ENCODE measurements at places on chromosomes 12 and 14. TPM values are rescaled to one million over a fixed set of nuclear protein-coding genes. Genes with fewer than 3 reads are reported as not detected.

DNA sequence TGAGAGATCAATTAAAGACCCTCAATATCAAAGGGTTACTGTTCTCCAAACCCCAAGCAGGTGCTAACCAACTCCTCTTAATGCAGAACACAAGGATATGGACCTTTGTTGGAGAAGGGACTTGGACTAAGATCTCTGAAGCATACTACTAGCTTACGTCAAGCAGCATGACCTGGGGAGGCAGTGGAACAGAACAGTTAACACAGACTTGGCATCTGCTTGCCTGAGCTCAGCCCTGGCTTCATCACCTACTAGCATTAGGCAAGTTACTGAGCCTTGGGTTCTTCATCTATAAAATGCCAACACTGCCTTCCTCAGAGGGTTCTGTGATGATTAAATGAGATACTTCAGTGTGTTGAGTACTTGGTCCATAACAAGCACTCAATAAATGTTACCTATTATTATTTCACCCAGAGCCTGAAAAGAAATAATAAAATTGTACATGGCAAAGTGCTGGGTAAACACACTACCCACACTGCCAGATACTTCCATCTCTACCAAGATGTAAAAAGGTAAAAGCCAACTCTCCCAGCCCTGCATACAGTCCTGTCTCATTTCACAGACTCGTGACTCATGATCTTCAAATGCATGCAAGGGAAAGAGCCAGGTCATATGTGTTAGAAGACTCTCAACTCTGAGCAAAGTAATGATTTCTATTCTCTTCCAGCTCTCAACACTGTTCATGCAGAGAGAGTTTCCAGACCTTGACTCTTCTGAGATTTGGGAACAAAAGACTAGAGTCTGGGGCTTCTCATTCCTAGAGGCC, 39.7 kb downstream of the FMNL3 start:
- H3K36me3 ChIP-seq, result peaks cover 35% of the 10 kb centered on the region
- peaks cover 88% of the 10 kb centered on the region for H3K4me1 ChIP-seq
- H3K4me3 ChIP-seq, result peak overlapping the region; percentile 40
- DNase-seq, result no peak

- H3K27ac ChIP-seq, result no peak overlapping the region
- no peak for DNase-seq
- H3K27me3 ChIP-seq, result peaks cover 1% of the 10 kb centered on the region
- peaks cover 18% of the 10 kb centered on the region for H3K4me1 ChIP-seq
- no peaks in the 10 kb centered on the region for H3K36me3 ChIP-seq
Measured at GRCh38 chr12:3964439-3964838, 91.2 kb upstream of the PARP11 start.

- H3K27me3 ChIP-seq, result peaks cover 7% of the 10 kb centered on the region
- H3K4me3 ChIP-seq, result no peak overlapping the region
- H3K36me3 ChIP-seq, result no peaks in the 10 kb centered on the region
- no peak overlapping the region for H3K27ac ChIP-seq
Measured at GRCh38 chr12:49865782-49866135, 22.9 kb upstream of the BCDIN3D start.

DNA sequence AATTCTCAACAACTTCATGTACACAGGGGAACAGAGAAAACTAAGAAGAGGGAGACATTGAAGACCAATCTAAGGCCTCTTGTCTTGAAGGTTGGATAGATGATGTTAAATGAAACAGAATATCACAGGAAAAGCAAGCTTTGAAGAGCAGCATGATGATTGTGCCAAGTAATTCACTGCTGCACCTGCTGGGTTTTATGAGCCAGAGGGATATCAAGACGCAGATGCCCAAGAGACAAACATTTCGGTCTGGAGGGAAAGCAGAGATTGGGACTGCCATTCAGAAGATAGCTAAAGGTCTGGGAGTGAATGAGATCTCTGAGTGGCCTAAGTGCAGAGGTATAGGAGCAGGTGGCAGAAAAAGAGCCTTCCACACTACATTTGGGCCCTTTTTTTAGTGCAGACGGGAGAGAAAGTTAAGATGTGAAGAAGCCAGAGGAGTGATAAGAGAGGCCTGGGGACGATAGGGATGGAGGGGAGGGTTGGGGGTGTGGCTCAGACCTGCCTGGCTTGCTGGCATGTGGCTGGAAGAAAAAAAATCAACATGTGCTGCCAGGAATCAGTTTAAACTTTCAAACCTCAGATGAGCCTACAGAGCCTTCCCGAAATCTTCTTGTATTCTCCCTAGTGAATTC, 200.6 kb downstream of the AEBP2 start:
- no peak overlapping the region for H3K27ac ChIP-seq
- H3K4me1 ChIP-seq, result no peaks in the 10 kb centered on the region
- peaks cover 2% of the 10 kb centered on the region for H3K27me3 ChIP-seq
- H3K4me3 ChIP-seq, result no peak overlapping the region
- H3K36me3 ChIP-seq, result no peaks in the 10 kb centered on the region
- DNase-seq, result no peak

GRCh38 chr12:121911824-121912585, 6.4 kb upstream of the CFAP251 start:
- H3K4me1 ChIP-seq, result peaks cover 16% of the 10 kb centered on the region
- H3K36me3 ChIP-seq, result peaks cover 35% of the 10 kb centered on the region
- peak overlapping the region; percentile 20 for H3K27ac ChIP-seq
- DNase-seq, result no peak
- H3K4me3 ChIP-seq, result no peak overlapping the region

GRCh38 chr14:22981876-22982476, 375 bp downstream of the AJUBA start:
- peak overlapping the region; percentile 34 for H3K4me3 ChIP-seq
- peaks cover 9% of the 10 kb centered on the region for H3K4me1 ChIP-seq
- H3K27me3 ChIP-seq, result peaks cover 24% of the 10 kb centered on the region
- H3K27ac ChIP-seq, result no peak overlapping the region

GRCh38 chr12:5085896-5086295, 42.2 kb downstream of the KCNA5 start:
- H3K4me1 ChIP-seq, result no peaks in the 10 kb centered on the region
- H3K4me3 ChIP-seq, result no peak overlapping the region
- H3K27me3 ChIP-seq, result peaks cover under 1% of the 10 kb centered on the region

- DNase-seq, result no peak
- H3K4me1 ChIP-seq, result no peaks in the 10 kb centered on the region
- H3K27ac ChIP-seq, result no peak overlapping the region
- H3K36me3 ChIP-seq, result no peaks in the 10 kb centered on the region
- H3K27me3 ChIP-seq, result peaks cover 2% of the 10 kb centered on the region
- H3K4me3 ChIP-seq, result no peak overlapping the region
Measured at GRCh38 chr14:57714487-57714931, 151.4 kb downstream of the SLC35F4 start.

DNA sequence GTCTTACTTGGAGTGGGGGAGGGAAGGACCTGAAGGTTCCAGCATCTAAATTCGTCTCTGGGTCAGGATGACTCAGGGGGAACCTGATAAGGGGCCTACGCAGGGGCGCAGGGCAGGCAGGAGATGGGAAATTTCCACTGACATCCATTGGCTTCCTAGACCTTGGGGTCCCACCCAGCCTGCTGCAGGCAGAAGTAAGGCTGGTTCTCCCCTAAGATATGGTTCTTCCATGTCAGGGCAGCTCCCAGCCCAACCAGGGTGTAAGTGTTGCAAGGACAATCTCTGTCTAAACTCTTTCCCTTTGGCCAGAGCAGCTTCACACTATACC, 2.1 kb upstream of the NDRG2 start:
- DNase-seq, result no peak
- H3K4me1 ChIP-seq, result peaks cover 6% of the 10 kb centered on the region
- no peak overlapping the region for H3K4me3 ChIP-seq
- no peaks in the 10 kb centered on the region for H3K36me3 ChIP-seq
- no peak overlapping the region for H3K27ac ChIP-seq

GRCh38 chr12:83958997-83959396, 953.6 kb downstream of the SLC6A15 start:
- no peaks in the 10 kb centered on the region for H3K4me1 ChIP-seq
- H3K27me3 ChIP-seq, result no peaks in the 10 kb centered on the region
- H3K4me3 ChIP-seq, result no peak overlapping the region
- no peaks in the 10 kb centered on the region for H3K36me3 ChIP-seq
- no peak for DNase-seq
- no peak overlapping the region for H3K27ac ChIP-seq

- no peak for DNase-seq
- H3K4me3 ChIP-seq, result no peak overlapping the region
- peaks cover 29% of the 10 kb centered on the region for H3K4me1 ChIP-seq
- H3K27ac ChIP-seq, result no peak overlapping the region
- peaks cover 3% of the 10 kb centered on the region for H3K27me3 ChIP-seq
Measured at GRCh38 chr12:4026020-4026358, 152.8 kb upstream of the PARP11 start.

DNA sequence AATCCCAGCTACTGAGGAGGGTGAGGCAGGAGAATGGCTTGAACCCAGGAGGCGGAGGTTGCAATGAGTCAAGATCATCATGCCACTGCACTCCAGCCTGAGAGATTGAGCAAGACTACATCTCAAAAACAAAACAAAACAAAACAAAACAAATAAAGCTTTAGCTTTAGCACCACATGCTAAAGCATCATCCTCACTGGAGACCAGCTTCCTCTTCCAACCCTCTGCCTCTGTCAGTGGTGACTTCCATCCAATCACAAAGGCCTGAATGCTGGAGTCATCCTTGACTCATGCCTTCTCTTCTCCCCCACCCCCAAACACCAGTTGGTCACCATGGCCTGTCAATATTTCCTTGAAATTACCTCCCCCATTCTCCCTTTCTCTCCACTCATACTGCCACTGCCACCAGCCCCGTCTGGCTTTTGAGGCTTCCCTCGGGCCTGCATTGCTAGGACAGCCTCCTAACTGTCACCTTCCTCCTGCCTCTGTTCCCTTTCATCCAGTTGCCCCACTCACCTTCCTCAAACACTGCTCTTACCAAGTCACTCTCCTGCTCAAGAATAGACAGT, 1.4 kb downstream of the ZNF385A start:
- H3K27ac ChIP-seq, result peak overlapping the region; percentile 14
- H3K27me3 ChIP-seq, result peaks cover 5% of the 10 kb centered on the region
- no peak overlapping the region for H3K4me3 ChIP-seq
- no peak for DNase-seq

- no peak overlapping the region for H3K27ac ChIP-seq
- H3K36me3 ChIP-seq, result peaks cover 2% of the 10 kb centered on the region
- peaks cover 24% of the 10 kb centered on the region for H3K27me3 ChIP-seq
Measured at GRCh38 chr14:50947446-50947845, 3.2 kb upstream of the PYGL start.

GRCh38 chr12:124401704-124402221, 106.9 kb downstream of the RFLNA start:
- DNase-seq, result no peak
- peaks cover 5% of the 10 kb centered on the region for H3K36me3 ChIP-seq
- no peaks in the 10 kb centered on the region for H3K4me1 ChIP-seq
- H3K4me3 ChIP-seq, result no peak overlapping the region

GRCh38 chr12:108666401-108666881, 32.7 kb upstream of the SELPLG start:
- H3K27ac ChIP-seq, result no peak overlapping the region
- DNase-seq, result no peak

The ARMH4 gene
- not detected for total RNA-seq

The SAMD15 gene
- total RNA-seq, result 0.29 TPM

The SLC6A15 gene
- total RNA-seq, result not detected

The RHEBL1 gene
- total RNA-seq, result 8.6 TPM

The KCTD10 gene
- total RNA-seq, result 48.3 TPM

The PAPLN gene
- total RNA-seq, result 0.39 TPM

The ESR2 gene
- 0.15 TPM for total RNA-seq

The TCL1B gene
- not detected for total RNA-seq

The SERPINA10 gene
- not detected for total RNA-seq

The ANO4 gene
- total RNA-seq, result not detected

Data from activated T-helper 1 cell treated with anti-CD3 and anti-CD28 coated beads, Interleukin-12 subunit alpha, Interleukin-12 subunit beta, Interleukin-2, Interleukin-4 antibody, amounts not matched to agents 30 ng/mL and 10 ng/mL and 1 ng/mL, durations not matched to agents 14 hours and 24 hours and 36 hours (primary cell).